CD14-positive monocyte (primary cell): ENCODE measurements at places on chromosomes 2 and 18. TPM values are rescaled to one million over a fixed set of nuclear protein-coding genes. Genes with fewer than 3 reads are reported as not detected.

Gene CBLN2
- polyA plus RNA-seq: not detected

- no peak for DNase-seq
Observed at GRCh38 chr2:102765061-102765460, 3.2 kb downstream of the TMEM182 start.

GRCh38 chr2:175854665-175855064 lies 147.4 kb downstream of the LNPK start:
- no peak for DNase-seq

Gene RAB31
- 44.8 and 106 TPM in 2 replicates for polyA plus RNA-seq

GRCh38 chr2:189698020-189698887 lies 23.8 kb downstream of the ANKAR start:
- DNase-seq: peak; percentile 43

Gene GKN1
- not detected for polyA plus RNA-seq

Gene ALPP
- polyA plus RNA-seq: not detected

DNA sequence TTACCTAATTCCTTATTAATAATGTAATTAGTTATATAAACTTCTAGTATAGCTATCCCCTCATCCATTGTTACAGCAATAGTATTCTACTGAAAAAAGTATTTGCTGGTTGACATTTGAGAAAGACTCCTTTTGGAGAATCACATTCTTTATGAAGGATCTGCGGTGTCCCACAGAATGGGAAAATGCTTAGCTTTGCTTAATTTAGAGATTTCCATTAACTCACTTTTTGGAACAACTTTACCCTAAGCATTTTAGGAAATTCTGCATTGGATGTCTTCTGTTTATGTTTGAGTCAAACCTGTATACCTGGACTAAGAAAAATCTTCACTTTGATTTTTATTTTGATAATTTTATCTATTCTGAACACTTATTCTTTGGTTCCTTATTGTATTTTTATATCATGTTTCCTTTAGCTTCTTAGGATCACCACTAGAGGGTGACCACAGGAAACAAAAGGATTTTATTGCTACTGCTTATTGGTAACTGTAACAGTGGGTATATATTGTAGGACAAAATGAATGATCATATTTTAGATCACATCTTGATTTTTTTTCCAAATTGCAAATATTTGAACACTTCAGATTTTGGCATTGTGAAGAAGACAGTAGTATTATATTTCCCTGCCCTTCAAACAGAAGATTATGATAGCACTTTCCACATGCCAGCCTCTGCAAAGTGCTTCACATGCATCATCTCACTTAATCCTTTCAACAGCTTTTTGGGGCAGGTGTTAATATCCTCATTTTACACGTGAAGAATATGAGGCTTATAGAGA lies 79.6 kb downstream of the MIB1 start:
- no peak for DNase-seq

Gene REG1A
- polyA plus RNA-seq: not detected

DNA sequence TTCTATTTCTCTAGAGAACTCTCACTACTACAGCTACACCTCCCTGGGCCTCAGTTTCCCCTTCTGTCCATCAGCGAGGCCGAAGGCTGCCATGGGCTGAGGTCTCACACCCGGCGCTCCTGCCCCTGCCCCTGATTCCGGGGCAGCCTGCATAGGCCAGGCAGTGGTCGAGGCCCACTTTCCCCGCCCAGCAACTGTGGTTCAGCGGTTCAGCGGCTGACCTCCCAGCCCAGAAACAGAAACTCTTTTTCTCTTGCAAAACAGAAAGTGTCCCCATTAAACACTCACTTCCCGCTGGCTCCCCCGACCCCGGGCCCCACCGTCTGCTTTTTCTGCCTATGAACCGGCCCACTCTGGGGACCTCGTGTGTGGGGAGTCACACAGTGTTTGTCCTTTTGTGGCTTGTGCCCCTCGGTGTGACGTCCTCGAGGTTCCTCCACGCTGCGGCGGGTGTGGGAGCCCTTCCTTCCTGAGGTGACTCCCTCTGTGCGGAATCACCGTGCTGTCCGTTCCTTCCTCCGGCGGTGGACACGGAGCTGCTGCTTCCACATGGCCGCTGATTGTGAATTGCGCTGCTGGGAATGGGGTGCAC lies 16.0 kb downstream of the PDCD1 start:
- DNase-seq: peak; percentile 76

GRCh38 chr2:195450552-195451113 lies 206.4 kb upstream of the SLC39A10 start:
- DNase-seq: no peak
